Urinary bladder (tissue), 4 donors: ENCODE measurements at places on chromosomes 6 and 20. TPM values are rescaled to one million over a fixed set of nuclear protein-coding genes. Genes with fewer than 3 reads are reported as not detected.

- no peak for DNase-seq
Observed at GRCh38 chr6:52385074-52385473, 23.1 kb downstream of the PAQR8 start.

DNA sequence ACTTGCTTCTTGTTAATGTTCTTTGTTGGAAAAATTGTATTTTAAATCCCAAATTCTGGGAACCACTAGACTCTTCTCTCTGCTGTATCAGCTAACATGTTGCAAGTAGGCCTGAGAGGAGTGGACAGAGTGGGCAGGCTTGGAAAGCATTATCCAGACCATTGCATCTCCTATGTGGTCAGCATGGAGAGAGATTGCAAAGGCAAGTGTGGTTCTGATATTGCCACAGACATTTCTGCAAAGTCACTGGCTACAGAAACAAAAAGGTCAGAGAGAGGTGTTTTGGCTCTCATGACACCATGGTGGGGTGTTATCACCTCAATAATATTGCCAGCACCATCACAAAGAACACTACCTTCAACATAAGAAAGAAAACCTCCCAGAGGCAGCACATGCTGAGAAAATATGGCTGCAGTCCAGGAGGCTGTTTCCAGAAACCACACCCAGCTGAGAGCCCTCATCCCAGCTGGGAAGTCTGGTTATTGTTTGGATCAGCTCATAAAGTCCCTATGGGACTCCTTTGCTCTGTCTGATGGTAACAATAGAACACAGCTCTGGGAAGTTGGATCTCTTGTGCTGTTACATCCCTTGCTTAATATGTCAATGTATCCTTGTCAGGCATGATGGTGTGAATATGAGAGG lies 78.2 kb upstream of the TBX18 start:
- no peak for DNase-seq

FLRT3 gene
- 53.7 TPM for total RNA-seq

GRCh38 chr6:111761783-111762312 lies 111.4 kb downstream of the FYN start:
- DNase-seq: no peak

PRDM13 gene
- not detected for total RNA-seq

DNA sequence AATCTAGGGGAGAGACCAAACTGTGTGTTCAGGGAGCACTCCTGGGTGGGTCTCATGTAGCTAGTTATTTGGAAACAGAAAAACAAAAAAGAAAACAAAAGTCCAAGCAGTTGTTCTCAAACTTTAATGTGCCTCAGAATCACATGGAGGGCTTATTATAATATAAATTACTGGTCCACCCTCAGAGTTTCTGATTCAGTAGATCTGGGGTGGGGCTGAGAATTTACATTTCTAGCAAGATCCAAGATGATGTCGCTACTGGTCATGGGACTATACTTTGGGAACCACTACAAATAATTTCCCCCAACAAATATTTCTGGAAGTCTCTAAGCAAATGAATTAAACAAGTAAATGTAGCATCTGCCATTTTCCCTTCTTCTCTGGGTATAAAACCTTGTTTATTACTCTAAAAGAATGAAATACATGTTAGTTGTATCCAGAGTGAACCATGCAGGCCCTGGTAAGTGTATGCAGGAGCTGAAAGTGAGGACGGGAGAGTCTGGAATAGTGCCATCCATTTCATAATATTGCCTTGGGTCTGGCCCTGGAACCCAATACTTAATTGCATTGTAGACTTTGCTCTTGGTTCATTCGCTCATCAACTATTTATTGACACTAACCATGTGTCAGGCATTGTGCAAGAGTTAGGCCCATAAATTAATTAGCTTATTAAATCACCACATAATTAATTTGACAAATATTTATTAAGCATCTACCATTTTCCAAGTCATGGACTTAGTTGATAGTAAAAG lies 490.8 kb downstream of the EPM2A start:
- DNase-seq: no peak

DNA sequence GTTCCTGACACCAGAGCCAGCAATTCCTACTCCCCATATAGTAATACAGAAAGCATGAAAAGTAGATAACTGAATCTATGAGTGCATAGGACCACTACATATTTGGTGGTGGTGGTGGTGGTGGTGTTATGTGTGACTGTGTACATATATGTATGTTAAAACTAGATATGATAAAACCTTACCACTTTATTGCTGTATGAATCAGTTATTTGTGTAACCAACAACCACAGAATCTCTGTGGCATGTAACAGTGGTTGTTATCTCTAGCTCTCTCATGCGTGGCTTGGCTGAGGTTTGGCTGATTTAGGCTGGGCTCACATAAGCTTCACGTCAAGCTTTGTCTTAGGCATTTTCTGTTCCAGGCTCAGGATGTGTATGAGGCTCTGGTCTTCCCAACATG lies 55.7 kb downstream of the PLCB1 start:
- DNase-seq: no peak

PKIB gene
- 5.1 TPM for total RNA-seq

GRCh38 chr6:167020206-167020605 lies 21.0 kb downstream of the CEP43 start:
- DNase-seq: no peak

- DNase-seq: no peak
Observed at GRCh38 chr6:54097753-54098152, 13.5 kb upstream of the MLIP start.

GRCh38 chr20:10077886-10078285 lies 43.1 kb downstream of the ANKEF1 start:
- no peak for DNase-seq

DNA sequence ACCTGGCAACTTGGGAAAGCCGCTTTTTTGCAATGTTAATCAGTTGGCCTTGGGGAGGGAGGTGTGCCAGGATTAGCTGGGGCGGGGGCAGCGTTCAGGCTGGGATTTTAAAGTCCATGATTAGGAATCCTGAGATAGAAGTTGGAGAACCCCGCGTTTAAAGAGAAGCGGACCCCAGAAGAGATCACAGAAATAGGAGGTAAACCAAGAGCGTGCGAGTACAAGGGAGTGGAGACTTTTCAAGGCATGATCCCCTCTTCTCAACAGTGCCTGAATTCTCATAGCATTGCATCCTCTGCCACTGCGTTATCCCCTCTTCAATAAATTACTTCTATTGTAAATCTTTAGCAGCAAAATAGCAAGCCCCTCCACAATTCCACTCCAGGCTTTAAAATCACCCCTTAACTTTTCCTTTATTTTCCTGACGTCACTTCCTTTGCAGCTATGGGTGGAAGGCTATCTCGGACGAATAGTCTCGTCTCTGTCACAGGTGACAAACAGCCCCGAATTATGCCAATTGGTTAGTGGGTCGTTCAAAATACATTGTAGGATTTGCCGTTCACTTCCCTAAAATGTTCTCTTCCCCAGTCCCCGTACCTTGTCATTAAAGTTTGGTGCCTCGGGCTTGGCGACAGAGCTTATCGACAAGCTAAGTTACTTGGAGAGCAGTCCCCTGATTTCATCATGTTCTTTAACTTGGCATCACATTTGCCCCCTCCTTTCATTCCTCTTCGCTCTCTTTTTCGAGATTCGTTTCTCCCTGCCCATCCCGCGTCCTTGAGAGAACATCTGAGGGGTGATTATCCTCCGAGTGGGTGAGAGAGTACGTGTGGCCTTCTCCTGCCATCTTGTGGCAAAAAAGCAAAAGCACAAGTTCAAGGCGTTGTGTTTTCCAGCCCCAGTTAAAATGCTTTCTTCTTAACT lies 17.1 kb downstream of the OR2B2 start:
- DNase-seq: peak; percentile 87

- DNase-seq: no peak
Observed at GRCh38 chr6:46172176-46172575, 1.4 kb upstream of the ENPP5 start.

MLN gene
- total RNA-seq: not detected

DNA sequence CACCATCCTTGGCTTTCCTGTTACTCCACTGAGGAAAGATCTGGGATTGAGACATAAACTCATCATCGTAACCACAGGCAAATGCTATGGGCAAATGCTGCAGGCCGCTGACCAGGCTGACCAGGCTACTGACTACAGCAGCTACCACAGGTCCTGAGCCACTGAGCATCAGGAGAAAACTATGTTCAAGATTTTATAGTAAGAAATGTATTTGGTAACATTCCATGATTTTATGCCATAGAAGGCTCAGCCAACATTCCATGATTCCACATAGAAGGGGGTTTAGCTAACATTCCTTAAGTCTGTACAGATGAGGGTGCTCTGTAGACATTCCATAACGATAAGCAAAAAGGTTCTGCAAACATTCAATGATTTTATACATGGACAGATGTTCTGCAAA lies 16.1 kb upstream of the B4GALT5 start:
- DNase-seq: no peak

DNA sequence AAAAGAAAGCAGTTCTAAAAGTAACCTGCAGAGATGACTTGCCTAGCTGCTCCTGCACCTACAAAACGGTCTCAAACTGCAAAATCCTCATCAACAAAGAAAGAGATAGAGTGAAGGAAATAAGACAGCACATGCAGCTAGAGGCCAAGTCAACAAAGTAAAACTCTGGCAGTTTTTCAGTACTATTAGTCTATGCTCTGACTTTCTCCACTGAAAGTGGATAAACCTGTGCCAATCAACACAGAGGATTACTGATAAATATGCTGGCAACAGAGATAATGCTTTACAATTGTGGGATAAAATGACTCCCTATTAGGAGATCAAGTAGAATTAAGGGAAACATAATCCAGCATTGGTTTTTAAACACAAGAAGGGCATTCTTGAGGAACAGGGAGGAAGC lies 13.4 kb downstream of the KIAA0319 start:
- no peak for DNase-seq

MAS1 gene
- 0.05 TPM for total RNA-seq
